CD4-positive, alpha-beta T cell treated with Interleukin-15 for 1 hour (primary cell): ENCODE measurements at places on chromosomes 5 and 9.

DNA sequence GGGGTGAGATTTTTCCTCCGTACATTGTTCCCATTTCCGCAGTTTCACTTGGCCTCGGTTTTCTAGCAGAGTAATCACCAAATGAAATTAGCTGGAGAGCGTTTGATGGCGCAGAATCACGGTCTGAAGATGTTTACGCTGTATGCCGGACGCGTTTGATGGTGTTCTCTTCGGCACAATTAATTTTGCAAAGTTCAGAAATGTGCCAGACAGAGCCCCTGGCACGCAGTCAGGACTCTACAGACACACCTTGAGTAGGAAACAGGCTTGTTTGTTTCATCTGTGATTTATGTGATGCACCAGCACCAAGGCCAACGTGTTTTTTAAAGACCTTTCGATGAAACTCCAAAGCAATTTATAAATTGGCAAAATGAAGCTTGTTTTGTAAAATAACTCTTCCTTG is 863 bp upstream of the LIFR start:
- no peak for DNase-seq

DNA sequence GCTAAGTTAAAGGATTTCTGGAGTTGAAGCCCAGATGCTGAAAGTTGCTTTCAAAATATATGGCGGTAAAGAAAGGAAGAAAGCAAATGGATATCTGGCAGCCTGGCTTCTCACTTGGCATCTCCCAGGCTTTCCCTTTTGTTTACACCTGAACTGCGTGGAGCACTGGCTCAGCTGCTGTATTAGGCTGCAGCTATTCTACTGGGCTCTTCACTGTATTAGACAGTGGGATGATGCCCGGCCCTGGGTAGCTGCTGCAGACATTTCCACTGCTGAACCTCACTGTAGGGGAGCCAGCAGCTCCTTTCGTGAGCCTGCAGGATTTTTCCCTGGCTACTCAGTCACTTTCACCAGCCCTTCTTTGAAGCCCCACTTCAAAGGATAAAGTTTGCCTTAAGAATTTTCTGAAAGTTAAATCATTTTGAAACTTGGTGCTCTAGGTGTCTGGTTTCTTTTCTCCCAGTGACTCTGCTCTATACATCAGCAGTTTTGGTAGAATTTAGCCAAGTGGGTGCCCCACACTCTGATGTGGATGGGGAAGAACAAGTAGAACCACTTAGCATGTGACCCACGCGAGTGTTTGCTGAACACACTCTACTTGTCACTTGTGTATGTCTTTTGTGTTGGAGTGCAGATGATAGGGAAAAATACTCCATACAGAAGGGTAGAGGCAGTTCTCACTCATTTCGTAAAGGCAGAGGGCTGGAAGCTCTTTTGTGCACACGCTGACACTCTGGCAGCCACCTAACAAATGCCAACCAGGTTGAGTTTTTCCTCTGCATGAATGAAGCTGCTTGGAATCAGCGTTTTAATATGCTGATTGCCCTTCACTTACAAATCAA is 49.9 kb downstream of the C9orf152 start:
- no peak for DNase-seq

GRCh38 chr5:59816654-59817300 is 76.7 kb downstream of the PDE4D start:
- no peak for DNase-seq

GRCh38 chr9:33379666-33380389 is 22.5 kb downstream of the AQP7 start:
- no peak for DNase-seq
